NCI-H345 (cell line): ENCODE measurements at places on chromosomes 1 and 21.

DNA sequence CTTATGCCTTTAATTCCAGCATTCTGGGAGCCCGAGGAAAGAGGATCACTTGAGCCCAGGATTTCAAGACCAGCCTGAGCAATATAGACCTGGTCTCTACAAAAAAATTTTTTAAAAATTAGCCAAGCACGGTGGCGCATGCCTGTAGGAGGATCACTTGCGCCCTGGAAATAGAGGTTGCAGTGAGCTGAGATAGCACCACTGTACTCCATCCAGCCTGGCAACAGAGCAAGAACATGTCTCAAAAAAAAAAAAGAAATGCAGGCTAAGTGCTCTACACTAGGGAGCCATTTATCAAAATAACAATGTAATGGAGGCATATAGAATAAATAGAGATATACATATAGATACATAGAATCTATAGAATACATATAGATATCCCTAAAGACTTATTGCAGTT, 23.3 kb downstream of the CEPT1 start:
- DNase-seq: no peak

DNA sequence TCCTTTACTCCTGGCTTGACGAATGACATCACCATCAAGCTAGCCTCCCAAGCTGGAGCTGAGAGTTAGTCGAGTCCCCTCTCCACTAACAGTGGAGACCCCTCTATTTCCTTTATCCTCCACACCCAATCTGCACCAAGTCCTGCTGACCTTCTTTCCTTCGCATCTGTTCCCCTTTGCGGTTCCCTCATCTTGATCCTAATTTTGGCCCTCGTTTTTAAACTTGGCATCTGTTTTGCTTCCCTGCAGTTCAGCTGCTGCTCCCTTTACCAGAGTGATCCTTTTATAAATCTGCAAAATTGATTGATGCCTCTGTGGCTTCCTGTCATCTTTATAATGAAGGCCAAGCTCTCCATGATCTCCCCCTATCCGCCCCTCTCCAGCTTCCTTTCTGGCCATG, 49.0 kb upstream of the TSPAN2 start:
- DNase-seq: no peak

DNA sequence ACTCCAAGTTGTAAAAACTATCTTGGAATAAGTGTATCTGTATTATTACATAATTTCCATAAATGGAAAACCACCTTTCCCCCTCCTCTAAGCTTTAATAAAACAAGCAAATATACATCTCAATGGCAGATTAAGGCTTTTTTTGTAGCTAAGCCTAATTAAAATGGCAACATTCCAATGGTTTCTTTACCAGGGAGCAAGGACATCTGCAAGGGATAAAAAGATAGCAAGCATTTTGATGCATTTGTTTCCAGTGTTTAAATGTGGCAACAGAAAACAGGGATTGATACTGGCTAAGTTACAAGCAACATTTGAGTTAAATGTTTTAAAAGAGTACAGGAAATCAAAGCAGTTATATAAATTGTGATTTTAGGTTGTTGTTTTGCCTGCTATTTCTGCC, 1012.7 kb downstream of the ADGRL2 start:
- no peak for DNase-seq

- no peak for DNase-seq
Measured at GRCh38 chr1:113872219-113872935, 865 bp upstream of the PTPN22 start.

GRCh38 chr1:159817276-159818041, 9.2 kb upstream of the SLAMF8 start:
- peak; percentile 86 for DNase-seq

GRCh38 chr1:27633298-27633610, 1.7 kb downstream of the FGR start:
- no peak for DNase-seq
